ENCODE measurements at places on chromosomes 4 and X. TPM values are rescaled to one million over a fixed set of nuclear protein-coding genes. Genes with fewer than 3 reads are reported as not detected.

The PNMA6A gene
- 14.4 TPM for total RNA-seq

The BMPR1B gene
- 8.5 TPM for total RNA-seq

The DAPP1 gene
- 0.31 TPM for total RNA-seq

The SRD5A3 gene
- 8.1 TPM for total RNA-seq

The NUP62CL gene
- 4.7 TPM for total RNA-seq

The ERAS gene
- total RNA-seq = not detected

The DCAF8L2 gene
- total RNA-seq = not detected

The CHIC1 gene
- 21.0 TPM for total RNA-seq

The HSFX2 gene
- total RNA-seq = 1.9 TPM

The TMEM271 gene
- total RNA-seq = 13.5 TPM

The SORCS2 gene
- 8.1 TPM for total RNA-seq

The TMEM47 gene
- total RNA-seq = 32.2 TPM

The SPANXA1 gene
- not detected for total RNA-seq

The SPANXD gene
- total RNA-seq = not detected

The VCX3A gene
- not detected for total RNA-seq

The HMX1 gene
- 0.63 TPM for total RNA-seq

The NUDT10 gene
- 36.3 TPM for total RNA-seq

The ASB9 gene
- 1.6 TPM for total RNA-seq

The PCDH11X gene
- 141 TPM for total RNA-seq

The FAM156B gene
- total RNA-seq = 30.7 TPM

The ZNF330 gene
- 21.0 TPM for total RNA-seq

The MAGEC1 gene
- not detected for total RNA-seq

The DNAAF6 gene
- total RNA-seq = not detected

The RTL5 gene
- 7.8 TPM for total RNA-seq

The GC gene
- total RNA-seq = not detected

The NPY2R gene
- total RNA-seq = 1.3 TPM

The EGFL6 gene
- 0.31 TPM for total RNA-seq

The USP17L17 gene
- not detected for total RNA-seq

The MEPE gene
- total RNA-seq = not detected

The CXorf65 gene
- not detected for total RNA-seq

The DIPK2B gene
- 2.2 TPM for total RNA-seq

The SRPX gene
- 0.31 TPM for total RNA-seq

The GRID2 gene
- 42.9 TPM for total RNA-seq

Data from parietal lobe (tissue), 2 donors.